ENCODE measurements at places on chromosomes 5 and 9.

DNA sequence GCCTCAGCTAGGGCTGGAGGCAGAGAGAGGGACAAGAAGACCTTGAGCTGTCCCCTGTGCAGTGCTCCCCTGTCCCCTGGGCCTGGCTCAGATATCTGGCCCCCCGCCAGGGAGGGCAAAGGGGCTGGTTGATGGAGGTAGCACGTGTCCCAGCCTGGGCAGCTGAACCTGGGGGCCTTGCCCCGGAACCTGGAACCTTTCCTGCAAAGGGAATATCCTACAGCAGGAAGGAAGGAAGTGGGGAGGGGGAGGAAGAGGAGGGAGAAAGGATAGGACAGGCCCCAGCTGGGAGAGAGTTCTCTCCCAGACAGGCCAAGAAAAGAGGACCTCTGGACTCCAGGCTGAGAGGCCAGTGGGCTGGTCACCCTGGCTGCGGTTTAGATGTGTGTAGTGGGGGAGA lies 27.6 kb upstream of the PSD2 start:
- DNase-seq = no peak

DNA sequence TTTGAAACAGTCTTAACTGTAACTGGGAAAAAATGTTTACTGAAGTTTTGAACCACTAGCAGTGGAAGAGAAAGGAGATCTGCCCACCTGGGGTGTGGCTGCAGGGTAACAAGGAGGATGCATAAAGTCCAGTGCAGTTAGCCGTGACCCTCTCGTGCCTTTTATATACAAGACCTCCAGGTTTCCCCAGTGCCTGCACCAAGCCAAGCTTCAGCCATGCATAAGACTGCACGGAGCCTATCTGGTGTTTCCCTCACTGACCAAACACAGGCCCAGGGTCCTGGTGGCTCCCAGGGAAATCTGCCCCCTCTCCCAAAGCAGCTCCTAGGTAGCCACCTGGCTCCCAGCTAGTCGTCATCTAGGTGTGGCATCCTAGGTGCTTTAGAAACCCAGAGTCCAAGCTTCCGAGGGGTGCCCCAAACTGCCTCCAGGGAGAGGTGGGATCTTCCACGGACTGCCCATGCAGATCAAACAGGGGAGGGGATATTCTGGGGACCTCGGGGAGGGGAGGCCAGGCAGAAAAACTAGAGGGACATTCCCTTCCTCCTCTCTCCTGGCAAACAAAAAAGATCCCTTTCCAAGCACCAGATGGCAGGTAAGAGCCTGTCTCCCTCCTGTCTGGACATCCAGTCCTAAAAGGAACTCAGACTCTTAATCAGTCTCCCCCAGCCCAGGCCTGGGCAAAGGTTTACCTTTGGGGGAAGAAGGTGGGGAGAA lies 2.7 kb downstream of the SHB start:
- no peak for DNase-seq

- no peak for DNase-seq
Measured at GRCh38 chr5:27818888-27819287, 780.5 kb upstream of the CDH9 start.

DNA sequence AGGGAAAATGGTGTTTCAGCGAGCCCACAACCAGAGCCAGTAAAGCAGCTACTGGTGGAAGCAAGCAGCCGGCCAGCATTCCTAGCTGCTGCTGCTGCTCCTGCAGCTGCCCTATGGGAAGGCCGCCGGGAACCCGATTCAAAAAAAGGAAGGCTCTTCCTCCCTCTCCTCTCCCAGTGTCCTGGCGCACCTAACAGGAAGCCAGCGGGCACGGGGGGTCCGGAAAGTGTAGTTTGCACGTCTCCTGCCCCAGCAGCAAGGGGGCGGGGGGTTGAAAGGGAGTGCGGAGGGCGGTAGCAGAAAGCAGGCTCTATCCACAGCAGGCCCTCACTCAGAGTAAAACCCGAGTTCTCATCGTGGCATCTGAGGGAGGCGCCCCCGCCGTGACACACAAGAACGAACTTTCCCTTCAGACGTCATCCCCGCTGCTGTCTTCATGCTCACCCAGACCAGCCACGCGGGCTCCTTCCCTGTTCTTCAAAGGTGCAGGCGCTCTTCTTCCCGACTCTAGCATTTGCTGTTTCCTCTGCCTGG lies 16.5 kb downstream of the GRXCR2 start:
- DNase-seq = no peak

- DNase-seq = no peak
Measured at GRCh38 chr9:34651321-34651720, 664 bp upstream of the IL11RA start.

GRCh38 chr9:94911211-94911610 lies 184.7 kb downstream of the AOPEP start:
- no peak for DNase-seq

DNA sequence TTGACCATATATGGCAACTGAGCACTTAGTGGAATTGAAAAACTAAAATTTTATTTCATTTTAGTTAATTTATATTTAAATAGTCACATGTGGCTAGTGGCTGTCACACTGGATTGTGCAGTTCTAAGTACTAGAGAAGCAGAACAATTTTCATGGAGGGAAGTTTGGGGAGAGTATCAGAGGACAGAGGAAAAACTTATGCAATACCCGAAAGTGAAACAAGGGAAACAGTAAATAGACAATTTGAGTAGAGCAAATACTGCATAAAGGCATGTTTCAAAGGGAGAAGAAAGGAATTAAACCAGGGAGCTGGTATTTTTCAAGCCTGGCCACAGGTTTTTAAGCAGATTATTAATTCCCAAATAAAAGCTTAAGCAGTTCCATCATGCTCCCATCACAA lies 590.5 kb upstream of the RORB start:
- no peak for DNase-seq

GRCh38 chr9:110148384-110148783 lies 59.6 kb downstream of the C9orf152 start:
- DNase-seq = no peak
